ENCODE measurements at places on chromosomes 13 and 19.

- no peak for DNase-seq
Observed at GRCh38 chr19:48020686-48021085, 23.2 kb downstream of the CABP5 start.

DNA sequence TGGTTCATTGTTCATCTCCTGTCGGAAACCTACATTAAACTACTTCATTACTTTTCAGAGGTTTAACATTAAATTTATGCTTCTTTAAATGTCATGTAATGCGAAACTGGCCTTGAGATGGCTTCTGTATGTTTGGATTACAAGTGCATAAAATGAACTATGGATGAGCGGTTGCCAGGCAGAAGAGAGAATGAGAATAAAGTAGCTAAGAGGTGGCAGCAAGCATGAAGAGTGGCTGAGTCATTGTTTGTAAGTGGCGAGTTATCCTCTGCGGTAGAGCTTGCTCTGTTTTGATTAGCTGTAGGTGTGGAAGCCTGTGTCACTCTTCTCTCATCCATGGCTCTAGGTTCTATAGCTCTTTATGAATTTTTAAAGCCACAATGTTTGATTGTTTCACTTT is 1139.6 kb upstream of the PCDH9 start:
- no peak for DNase-seq

GRCh38 chr13:35704331-35704730 is 227.8 kb upstream of the MAB21L1 start:
- DNase-seq: no peak

DNA sequence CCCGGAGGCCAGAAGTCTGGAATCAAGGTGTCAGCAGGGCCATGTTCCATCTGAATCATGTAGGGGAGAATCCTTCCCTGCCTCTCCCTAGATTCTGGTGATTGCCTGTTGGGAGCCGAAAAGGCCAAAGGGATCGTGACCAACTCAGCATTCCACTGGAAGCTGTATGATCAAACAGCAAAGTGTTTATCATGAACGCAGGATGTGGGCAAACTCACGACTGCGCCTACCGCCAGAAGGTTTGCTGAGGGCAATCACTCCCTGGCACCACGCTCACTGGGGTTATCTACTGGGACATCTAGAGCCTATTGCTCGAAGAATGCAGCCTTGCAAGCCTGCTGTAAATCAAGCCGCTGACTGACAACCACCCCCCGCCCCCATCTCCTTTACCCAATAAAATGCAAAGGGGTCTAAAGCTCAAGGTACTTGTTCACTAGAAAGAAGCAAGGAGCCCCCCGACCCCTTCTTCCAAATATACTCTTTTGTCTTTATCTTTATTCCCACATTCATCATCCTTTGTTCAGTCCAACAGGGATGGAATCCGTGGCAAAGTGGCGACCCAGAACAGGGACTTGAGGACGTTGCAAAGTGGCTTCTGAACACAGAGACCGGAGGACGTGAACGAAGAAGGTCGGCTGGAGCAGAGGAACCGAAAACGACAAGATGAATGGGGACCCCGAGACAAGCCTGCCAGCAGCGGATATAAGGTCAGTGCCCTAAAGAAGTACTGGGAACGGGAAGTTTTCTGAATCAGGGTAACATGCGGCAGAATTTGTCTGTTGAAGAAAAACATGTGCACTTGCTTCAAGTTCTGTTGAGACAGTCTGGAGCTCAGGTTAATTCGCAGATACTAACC is 16.8 kb downstream of the CLEC4M start:
- no peak for DNase-seq

DNA sequence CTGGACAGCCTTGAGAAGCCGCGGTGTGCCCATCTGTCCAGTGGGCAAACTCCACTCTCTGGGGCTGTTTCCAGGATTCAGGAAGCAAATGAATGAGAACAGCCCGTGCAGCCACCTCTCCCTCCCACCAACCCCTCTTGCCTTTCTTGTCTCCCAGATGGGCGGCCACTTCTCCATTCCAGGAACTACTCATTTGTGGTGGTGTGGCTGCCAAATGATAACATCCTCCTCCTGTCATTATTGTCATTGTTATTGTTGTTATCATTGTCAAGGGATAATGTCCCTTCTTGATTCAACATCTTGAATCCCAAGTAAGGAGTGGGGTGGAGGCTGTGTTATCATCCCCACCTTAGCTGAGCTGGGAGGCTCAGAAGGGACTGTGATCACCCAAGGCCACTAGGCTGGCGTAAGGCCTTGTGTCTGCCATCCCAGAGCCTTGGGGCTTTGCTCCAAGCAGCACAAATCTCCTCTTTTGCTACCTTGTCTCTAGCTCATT is 1.6 kb downstream of the DNM2 start:
- peak; percentile 19 for DNase-seq

GRCh38 chr13:113820813-113821651 is 42.8 kb downstream of the GAS6 start:
- DNase-seq: no peak

GRCh38 chr13:45370922-45371406 is 30.0 kb upstream of the TPT1 start:
- peak; percentile 41 for DNase-seq

DNA sequence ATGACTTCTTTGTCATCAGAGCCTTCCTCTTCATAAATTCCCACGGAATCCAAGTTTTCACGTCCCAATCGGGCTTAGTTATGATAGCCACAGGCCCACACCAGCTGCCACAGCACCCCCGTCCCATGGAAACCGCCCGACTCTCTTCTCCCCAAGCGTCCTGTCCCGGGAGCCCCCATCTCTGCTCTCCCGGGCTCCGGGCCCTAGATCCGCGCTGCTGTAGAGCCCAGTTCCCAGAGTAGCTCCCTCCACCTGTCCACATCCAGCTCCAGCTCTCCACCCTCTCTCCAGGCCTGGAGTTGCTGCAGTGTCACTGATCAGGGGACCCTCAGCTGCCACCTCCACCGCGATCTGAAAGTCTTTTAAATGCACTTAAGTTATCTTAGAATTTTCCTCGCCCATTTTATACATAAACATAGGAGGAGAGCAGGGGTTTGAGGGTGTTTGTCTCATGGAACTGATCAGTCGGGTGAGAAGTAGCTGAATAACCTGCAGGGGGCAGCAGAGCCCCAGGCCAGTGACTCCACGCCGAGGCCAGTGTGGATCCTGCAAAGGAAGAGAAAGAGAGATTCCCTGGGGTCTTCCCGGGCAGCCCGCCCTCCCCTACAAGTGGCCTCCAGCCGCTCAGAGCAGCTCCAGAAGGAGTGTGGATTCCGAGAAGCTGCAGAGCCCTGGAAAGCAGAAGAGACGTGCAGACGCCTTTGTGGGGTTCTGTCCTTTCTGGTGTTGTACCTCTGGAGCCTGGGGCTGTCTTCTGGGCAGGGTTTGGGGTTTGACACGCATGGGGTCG is 1.1 kb upstream of the ZNF763 start:
- peak; percentile 68 for DNase-seq

- no peak for DNase-seq
Observed at GRCh38 chr13:110965038-110965754, 50.3 kb upstream of the ANKRD10 start.

DNA sequence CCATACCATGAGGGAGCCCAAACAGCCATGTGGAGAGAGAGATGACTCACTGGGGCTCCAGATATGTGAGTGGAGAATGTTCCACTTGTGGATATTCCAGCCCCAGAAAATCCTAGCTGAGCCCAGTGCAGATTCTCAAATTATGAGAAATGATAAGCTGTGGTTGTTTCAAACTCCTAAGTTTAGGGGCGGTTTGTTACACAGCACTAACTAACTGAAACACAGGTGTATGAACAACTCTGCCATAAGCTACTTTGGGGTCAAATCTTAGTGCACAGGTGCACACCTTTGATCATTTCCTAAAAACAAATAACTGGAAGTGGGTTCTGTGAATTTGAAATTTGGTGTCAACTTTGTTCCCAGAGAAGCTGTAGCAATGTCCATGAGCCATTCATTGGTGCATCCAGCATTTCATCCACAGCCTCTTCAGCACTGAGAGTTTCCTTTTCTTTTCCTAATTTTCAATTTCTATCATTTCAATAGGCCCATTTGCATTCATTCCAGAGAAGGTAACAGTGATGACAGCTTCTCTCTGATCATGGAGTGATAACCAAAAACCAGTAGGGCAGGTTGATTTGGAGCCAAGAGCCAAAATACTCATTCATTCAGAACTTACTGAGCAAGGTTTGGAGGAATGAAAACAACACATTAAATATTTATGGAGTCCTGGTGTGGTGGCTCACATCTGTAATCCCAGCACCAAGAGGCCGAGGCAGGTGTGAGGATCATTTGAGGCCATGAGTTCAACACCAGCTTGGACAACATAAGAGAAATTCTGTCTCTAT is 8.8 kb upstream of the CLPP start:
- no peak for DNase-seq

DNA sequence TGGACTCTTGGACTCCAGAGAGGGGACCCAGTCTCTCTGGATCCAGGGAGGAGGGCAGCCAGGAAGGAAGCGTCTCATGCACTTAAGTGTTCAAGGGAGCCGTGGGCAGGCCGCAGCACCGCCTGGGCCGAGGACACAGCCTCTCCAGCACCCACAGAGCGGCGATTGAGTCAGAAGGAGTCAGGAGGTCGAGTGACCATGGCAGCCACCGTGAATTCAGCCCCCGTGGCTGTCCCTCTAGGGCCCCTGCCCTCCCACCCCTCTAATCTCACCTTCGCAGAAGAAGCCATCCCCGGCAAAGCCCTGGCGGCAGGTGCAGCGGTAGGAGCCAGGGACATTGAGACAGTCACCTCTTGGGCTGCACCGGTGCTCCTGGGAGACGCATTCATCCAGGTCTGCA is 38.0 kb downstream of the FBN3 start:
- DNase-seq: no peak

DNA sequence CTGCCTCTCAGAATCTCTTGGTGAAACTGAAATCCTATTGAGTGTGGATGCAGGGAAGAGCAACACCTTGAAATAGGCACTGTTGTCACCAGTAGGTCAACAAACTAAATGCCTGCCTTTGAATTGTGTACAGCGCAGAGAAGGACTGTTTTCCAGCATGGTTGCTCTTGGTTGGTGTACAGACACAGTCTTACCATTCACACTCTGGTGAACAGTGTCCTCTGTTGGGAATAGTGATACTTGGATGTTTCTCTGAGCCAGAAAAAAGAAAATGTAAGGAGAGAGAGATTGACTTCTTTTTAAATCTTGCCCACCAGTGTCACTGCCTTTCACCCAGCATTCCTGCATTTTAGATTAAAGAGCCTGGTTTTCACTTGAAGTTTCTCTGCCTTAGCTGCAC is 179.7 kb downstream of the STK24 start:
- no peak for DNase-seq

DNA sequence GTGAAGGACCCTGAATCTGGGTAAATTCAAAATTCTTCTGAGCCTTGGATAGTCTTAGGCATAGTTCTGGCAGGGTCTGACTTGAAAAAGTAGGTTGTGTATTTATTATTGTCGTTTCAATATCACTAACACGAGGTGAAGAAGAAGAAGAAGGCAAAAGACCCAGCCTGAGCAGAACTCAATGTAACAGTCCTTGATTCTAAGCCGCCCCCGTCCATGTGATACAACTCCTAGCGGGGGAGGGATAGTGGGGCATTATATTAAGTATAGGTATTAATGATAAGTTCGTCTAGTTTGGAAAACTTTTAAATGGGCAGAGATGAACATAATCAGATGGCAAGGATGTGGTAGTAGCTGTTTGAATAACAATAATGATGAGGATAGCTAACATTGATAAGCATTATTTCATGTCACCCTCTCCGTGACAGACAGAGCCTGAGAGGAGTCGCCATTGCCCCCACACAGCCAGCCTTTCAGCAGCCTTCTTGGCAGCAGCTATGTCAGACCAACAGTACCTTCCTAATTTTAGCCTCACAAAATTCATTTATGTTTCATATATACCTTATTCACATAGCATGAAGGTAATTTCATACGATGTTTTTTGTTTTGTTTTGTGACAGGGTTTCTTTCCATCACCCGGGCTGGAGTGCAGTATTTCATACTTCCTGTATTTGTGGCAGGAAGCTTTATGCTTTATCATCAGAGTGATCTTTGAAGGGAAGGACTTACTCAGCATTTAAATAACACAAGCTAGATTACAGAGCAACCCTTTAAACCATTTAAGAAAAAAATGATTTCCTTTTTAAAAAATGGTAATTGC is 64.4 kb upstream of the NPAS1 start:
- peak; percentile 4 for DNase-seq

GRCh38 chr13:31198519-31198918 is 1.3 kb upstream of the B3GLCT start:
- DNase-seq: no peak

GRCh38 chr13:109904218-109904617 is 117.8 kb upstream of the IRS2 start:
- no peak for DNase-seq

- DNase-seq: no peak
Observed at GRCh38 chr19:16272945-16273344, 51.7 kb upstream of the KLF2 start.

DNA sequence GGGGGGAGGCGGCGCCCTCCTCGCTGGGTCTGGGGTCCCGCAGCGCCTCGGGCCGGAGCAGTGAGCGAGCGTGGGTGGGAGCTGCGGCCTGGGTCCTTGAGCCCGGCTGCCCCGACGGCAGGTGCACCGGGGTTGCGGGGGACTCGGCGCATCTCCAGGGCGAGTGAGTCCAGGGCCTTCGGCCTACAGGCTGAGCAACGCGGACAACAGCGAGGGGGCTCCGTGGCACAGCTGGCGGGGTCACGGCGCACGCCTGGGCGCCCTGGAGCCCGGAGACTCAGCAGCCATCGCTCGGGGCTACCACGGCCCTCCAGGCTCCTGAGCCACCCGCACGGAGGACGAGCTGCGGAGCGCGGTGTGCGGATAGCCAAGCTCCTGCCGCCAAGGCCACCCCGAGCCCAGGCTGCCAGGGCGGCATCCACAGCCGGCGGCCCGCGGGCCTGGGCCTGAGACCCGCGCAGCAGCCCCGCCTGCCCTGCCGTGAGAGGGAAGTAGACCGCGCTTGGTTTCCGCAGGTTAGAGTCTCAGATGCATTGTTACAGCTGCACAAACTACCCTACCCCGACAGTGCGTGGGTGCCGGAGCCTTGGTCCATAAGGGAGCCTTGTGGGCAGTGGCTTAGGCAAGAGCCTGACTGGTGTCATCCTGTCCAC is 253.9 kb upstream of the SGCG start:
- no peak for DNase-seq

DNA sequence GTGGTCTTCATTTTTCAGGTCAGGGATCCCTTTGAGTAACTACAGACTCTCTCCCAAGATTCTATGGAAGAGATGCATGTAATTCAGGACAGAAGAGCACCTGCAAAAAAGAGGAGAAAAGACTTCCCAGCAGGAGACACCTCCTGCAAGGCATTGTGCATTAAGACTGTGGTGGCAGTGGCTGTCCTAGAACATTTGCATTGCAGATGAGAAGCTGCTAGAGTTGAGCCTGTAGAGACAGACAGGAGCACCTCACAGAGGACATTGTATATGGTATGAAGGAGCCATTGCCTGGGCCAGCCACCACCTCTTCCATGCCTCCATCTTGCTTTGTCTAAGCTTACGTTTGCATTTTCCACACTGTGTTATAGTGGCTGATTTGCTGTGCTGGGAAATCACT is 11.2 kb upstream of the MYO16 start:
- no peak for DNase-seq

DNA sequence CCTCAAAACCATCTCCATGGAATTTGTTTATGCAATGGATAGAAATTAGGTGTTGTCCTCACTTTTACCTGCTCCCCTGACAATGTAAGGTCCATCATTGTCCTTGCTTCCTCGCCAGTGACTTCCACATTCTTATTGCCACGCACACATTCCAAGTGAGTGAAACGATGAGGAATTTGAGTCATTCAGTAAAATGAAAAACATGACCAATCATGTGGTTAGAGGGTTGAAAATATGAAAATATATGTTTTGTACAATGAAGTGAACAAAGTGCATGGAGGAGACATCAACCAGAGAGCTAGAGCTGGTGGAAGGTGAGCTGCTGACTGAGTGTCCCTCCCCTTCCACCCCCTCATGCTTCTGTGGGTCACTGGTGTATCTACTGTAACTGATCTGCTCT is 91.7 kb downstream of the ATP8A2 start:
- DNase-seq: no peak

Data from CD4-positive, alpha-beta T cell treated with Interferon gamma for 1 hour (primary cell).